ENCODE measurements at places on chromosomes 2 and 18.

DNA sequence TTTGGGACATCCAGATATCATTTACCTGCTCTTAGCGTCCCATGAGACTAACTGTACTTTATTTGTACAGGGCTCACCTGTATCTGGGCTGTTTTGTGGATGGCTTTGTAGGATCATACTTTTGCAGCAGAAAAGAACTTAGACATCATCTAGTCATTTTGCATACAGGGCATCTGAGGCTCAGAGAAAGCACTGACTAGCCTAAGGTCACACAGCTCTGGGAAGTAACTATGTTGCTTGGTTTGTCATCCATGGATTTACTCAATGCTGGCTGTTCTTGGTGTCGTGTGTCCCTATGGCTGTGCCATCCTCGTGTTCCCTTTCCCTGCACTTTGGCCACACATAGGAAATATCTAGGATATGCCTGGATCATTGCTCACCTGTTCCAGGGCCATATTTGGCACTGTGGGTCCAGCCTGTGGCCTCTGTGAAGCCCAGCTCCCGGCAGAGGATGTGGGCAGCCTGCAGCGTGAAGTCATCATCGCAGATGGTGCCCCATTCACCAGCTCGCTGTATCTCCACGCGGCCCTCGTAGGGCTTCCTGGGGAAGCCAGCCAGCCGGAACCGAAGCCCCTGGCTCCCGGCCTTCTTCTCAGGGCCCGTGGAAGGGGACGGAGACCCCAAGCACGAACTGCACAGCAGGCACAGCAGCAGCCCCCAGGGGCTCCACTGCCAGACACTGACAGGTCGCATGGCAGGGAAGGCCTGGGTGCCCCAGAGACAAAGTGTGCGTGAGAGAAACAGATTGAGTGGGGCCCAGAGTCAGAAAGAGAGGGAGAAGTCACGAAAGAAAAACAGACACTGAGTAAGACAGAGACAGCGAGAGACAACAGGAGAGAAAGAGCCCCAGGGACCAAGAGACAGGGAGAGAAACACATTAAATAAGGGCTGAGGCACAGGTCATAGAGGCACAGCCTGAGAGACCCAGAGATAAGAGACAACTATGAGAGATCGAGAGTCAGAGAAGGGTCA is 1.5 kb downstream of the LOXL3 start:
- DNase-seq: no peak

- DNase-seq: no peak
Measured at GRCh38 chr18:59660786-59661743, 36.2 kb downstream of the CCBE1 start.

GRCh38 chr2:140880573-140880972 is 1250.2 kb downstream of the LRP1B start:
- DNase-seq: no peak

DNA sequence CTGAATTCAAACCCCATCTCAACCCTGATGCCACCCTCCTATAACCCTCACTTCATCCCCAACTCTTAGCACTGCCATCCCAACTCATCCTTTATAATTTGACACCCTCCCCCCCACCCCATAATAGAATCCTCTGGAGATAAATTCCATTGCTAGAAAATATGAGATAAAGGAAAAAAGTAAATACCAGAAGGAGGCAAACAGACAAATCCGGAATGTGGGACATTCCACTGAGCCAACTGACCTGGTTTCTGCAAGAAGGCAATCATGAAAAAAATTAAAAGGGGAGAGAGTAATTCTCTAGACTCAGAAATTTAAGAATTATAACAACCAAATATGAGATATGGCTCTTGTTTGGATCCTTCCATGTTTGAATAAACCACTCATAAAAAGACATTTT is 132.4 kb downstream of the CYP26B1 start:
- no peak for DNase-seq

GRCh38 chr2:114046866-114047435 is 157.1 kb downstream of the ACTR3 start:
- no peak for DNase-seq

DNA sequence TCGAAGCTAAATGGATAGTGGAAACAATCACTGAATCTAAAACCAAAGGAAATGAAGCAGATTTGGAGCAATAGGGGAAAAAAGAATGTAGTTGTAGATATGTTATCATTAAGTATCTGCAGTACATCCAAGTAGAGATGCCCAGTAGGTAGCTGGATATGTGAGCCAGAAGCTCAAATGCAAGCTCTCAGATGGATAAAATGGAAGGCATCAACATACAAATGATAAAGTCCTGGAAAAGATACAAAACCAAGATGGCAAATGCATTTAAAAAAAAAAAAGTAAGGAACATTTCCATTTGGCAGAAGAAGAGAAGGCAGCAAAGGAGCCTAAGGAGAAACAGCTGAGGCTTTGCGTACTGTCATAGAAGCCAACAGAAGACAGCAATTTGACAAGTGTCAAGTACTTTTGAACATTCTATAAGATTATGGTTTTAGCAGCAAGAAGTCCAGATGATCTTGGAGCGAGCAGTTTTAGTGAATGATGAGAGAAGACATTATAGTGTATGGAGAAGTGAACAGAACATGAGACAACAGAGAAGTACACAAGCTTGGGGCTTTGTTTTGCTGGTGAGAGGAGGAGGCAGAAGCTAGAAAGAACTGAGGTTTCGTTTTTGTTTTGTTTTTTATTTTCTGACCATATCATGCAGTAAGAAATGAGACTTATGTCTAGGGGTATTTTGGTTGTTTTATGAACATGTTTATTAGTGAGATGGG is 18.3 kb downstream of the ROCK2 start:
- DNase-seq: no peak

DNA sequence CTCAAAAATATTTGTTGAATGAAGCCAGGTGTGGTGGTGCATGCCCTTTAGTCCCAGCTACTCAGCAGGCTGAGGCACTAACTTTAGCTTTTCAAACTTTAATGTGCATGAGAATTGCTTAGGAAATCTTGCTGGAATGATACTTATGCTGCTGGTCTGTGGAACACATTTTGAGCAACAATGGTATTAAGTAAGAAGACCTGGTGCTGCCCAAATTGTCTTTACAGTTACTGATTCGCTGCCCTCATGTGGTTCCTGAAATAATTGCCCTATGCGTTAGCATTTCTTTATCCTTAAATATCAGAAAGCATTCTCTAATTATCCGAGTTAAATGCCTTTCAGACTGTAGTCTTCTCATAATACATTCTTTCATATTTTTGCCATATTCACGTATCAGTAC is 76.0 kb upstream of the SESTD1 start:
- DNase-seq: no peak

All from NCI-H187 treated with DMSO at 0.1 percent for 48 hours (cell line).